ENCODE measurements at places on chromosomes 2 and 18. TPM values are rescaled to one million over a fixed set of nuclear protein-coding genes. Genes with fewer than 3 reads are reported as not detected.

TANC1 gene
- 11.9 TPM for total RNA-seq

CRACDL gene
- 0.29 TPM for total RNA-seq

SPP2 gene
- total RNA-seq, result not detected

TMEM18 gene
- 39.4 TPM for total RNA-seq

COL4A3 gene
- total RNA-seq, result under 0.01 TPM

LIPG gene
- total RNA-seq, result 173 TPM

KIF5C gene
- 4.7 TPM for total RNA-seq

WNT6 gene
- not detected for total RNA-seq

DLGAP1 gene
- not detected for total RNA-seq

BCL2 gene
- 4.7 TPM for total RNA-seq

PHOSPHO2 gene
- 1.4 TPM for total RNA-seq

GAREM2 gene
- total RNA-seq, result 1.9 TPM

CENPA gene
- total RNA-seq, result 24.4 TPM

KDSR gene
- total RNA-seq, result 38.3 TPM

KYNU gene
- total RNA-seq, result 2.0 TPM

TCF23 gene
- total RNA-seq, result not detected

GPR45 gene
- 0.22 TPM for total RNA-seq

CRYGC gene
- not detected for total RNA-seq

TRMT61B gene
- total RNA-seq, result 19.0 TPM

ACOXL gene
- total RNA-seq, result 0.06 TPM

GYPC gene
- total RNA-seq, result 59.9 TPM

PFN4 gene
- not detected for total RNA-seq

POTEF gene
- total RNA-seq, result not detected

CYP1B1 gene
- total RNA-seq, result 17.5 TPM
